ENCODE measurements at places on chromosomes 2 and 18. TPM values are rescaled to one million over a fixed set of nuclear protein-coding genes. Genes with fewer than 3 reads are reported as not detected.

- H3K36me3 ChIP-seq = peaks cover 3% of the 10 kb centered on the region
- H3K27ac ChIP-seq = peak overlapping the region; percentile 90
- peak; percentile 92 for DNase-seq
- peak overlapping the region; percentile 59 for H3K4me3 ChIP-seq
Observed at GRCh38 chr2:62313449-62314227, 117.7 kb downstream of the B3GNT2 start.

DNA sequence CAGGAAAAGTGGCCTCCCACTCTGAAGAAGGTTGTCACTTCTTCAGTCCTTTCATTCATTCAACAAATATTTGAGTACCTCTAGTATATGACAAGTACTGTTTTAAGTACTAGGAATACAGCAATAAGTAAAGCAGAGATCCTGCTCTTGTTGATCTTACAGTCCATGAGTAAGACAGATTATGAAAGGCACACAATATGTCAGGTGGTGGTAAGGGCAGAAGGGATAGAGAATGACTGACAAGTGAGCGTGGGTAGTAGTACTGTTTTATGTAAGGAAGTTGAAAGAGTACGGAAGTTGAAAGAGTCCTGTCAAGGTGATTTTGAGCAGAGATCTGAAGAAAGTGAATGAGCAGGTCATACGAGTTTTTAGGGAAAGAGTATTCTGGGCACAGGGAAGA lies 111.3 kb downstream of the GALNT1 start:
- H3K36me3 ChIP-seq = peaks cover 2% of the 10 kb centered on the region
- no peak overlapping the region for H3K27ac ChIP-seq
- H3K27me3 ChIP-seq = no peaks in the 10 kb centered on the region
- H3K4me3 ChIP-seq = no peak overlapping the region
- DNase-seq = no peak
- no peaks in the 10 kb centered on the region for H3K4me1 ChIP-seq

GRCh38 chr2:32810909-32811495 lies 135.8 kb upstream of the LTBP1 start:
- peaks cover 20% of the 10 kb centered on the region for H3K36me3 ChIP-seq
- H3K27ac ChIP-seq = no peak overlapping the region
- no peaks in the 10 kb centered on the region for H3K4me1 ChIP-seq
- no peak overlapping the region for H3K4me3 ChIP-seq
- no peaks in the 10 kb centered on the region for H3K27me3 ChIP-seq
- DNase-seq = no peak

DNA sequence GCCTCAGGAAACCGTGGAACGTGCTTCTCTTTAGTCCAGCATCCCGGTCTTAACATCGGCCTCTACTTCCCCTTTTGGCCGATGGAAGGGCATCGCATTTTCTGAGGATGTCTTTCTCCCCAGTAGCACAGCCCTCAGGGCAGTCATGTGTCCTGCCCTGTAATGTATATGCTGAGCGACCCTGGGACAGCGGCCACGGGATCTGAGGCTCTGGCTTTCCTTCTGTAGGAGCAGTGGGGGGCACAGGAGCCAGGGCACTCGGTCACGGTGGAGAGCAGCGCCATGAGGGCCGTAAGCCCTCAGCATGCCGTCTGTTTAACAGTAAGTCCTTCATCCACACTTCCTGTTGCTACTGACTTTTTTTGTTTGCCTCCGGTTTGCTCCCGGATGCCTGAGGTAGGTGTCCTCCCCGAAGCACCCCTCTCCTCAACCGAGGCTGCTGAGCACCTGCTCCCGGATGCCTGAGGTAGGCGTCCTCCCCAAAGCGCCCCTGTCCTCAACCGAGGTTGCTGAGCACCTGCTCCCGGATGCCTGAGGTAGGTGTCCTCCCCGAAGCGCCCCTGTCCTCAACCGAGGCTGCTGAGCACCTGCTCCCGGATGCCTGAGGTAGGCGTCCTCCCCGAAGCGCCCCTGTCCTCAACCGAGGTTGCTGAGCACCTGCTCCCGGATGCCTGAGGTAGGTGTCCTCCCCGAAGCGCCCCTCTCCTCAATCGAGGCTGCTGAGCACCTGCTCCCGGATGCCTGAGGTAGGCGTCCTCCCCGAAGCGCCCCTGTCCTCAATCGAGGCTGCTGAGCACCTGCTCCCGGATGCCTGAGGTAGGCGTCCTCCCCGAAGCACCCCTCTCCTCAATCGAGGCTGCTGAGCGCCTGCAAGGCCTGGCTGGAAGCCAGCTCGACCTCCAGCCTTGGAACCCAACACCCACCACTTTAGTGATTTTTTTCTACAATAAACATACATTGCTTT lies 169.3 kb downstream of the HDAC4 start:
- peak; percentile 42 for DNase-seq
- H3K36me3 ChIP-seq = peaks cover 10% of the 10 kb centered on the region
- peaks cover 33% of the 10 kb centered on the region for H3K4me1 ChIP-seq
- H3K27me3 ChIP-seq = no peaks in the 10 kb centered on the region
- H3K27ac ChIP-seq = peak overlapping the region; percentile 32

DNA sequence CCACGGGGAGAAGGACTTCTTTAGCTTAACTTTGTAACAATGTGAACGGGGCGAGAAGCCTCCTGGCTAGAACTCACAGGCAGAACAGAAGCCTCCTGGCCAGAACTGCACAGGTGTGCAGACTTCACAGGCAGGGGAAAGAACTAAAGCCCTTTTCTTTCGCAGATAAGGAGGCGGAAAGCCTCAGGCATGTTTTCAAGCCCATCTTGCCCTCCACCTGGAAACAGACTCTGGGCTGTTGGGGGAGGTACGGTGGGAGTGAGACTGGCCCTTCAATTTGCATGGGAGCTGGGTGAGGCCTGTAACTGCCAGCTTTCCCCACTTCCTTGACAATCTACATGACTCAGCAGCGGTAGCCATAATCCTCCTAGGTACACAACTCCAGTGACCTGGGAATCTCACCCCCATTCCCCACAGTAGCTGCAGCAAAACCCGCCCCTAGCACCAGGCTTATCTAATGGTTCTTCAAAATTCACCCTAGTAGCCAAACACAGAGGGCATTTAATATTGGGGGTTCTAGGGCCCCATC lies 22.9 kb upstream of the ABCA12 start:
- no peaks in the 10 kb centered on the region for H3K4me1 ChIP-seq
- H3K27ac ChIP-seq = no peak overlapping the region
- no peak overlapping the region for H3K4me3 ChIP-seq
- no peaks in the 10 kb centered on the region for H3K36me3 ChIP-seq

DNA sequence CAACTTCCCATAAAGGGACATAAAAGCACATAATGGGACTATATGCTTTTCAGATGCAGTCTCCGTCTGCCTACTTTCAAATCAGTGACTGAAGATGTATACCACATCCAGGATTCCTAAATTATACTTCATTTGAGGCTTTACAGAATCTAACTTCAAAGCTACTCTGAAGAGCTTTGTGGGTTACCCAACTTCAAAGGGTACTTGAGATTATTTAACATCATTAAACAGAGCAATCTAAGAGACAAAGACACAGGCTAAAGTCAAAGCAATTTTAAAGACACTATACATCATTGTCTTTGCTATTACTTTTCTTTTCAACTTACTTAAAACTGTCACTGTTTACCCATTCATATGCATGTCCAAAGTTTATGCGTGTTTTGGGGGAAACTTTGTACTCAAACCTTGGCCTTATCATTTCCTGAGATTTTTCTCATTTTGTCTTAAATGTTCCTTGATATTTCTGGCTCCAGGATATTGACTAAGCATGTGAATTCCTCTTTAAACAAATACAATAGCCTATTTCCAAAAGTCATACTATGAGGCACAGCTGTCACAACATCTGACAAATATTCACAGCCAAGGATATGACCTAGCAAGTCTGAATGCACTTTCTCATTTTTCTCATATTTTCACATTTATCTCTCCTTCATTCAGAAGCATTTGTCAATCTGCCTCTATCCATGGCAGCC lies 1985.1 kb upstream of the PIK3C3 start:
- no peak overlapping the region for H3K27ac ChIP-seq
- H3K36me3 ChIP-seq = no peaks in the 10 kb centered on the region
- no peaks in the 10 kb centered on the region for H3K4me1 ChIP-seq
- no peaks in the 10 kb centered on the region for H3K27me3 ChIP-seq
- no peak overlapping the region for H3K4me3 ChIP-seq

Gene EPB41L5
- 1.9 TPM for total RNA-seq

Gene NCL
- 820 TPM for total RNA-seq

DNA sequence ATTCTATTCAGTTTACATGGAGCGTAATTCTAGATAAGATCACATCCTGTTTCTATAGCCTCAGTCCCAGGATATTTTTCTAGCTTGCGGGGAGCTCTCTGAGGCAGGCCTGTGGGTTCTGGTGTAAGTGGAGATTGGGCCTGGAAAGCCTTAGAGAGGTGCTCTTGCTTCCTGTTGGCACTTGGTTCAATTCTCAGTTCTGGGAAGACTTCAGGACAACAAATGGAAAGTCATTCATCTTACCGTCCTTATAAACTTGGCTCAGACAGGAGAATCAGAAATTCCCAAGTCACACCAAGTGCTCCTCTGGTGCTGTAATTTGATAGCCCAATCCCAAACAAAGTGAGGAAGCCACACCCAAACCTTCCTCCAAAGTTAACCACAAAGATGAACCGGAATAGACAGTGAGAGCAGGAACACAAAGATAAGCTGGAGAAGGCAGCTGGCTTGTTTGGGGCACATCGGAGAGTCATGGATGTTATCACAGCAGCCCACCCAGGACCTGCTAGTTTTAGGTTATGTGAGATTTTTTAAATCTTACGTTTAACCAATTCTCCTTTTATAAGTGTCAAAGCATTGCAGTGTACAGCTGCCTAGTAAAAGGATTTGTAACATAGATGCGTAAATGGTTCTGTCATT lies 144.3 kb upstream of the MAP3K20 start:
- H3K27ac ChIP-seq = no peak overlapping the region
- H3K27me3 ChIP-seq = peaks cover 31% of the 10 kb centered on the region
- no peak for DNase-seq
- H3K4me1 ChIP-seq = peaks cover 1% of the 10 kb centered on the region

DNA sequence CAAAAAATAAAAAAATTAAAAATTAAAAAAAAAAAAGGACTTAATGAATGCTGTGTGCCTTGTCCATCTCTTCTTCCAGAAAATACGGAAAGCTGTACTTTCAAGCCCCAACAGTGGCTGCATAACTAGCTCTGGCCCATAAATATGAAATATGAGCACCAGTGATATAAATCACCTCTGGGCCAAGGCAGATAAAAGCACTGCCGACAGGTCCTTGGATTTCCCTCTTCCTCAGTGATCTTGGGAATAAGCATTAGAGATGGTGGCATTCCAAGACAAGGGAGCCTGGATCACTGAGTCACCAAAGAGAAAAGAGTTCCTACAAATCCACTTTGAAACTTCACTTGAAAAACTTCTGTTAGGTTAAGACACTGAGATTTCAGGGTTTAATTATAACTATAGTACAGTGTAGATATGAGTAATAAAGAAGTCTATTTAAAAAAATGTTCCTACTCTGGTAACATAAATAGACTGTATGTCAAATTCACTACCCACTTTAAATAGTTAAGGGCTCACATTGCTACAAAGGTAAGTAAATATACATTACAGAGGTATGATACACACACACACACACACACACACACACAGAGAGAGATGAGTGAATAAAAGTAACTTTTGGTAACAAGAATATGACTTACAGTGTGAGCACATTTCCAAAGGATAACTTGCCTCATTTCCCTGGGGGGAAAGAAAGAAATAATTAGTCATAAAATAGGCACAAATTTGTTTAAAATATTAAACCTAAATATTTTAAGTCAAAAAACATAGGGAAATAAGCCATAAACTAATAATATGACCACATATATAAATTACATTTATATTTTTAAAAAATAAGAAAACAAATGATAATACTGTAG lies 35.6 kb downstream of the PPP3R1 start:
- no peak overlapping the region for H3K4me3 ChIP-seq
- peaks cover 50% of the 10 kb centered on the region for H3K36me3 ChIP-seq
- no peak for DNase-seq
- peak overlapping the region; percentile 9 for H3K27ac ChIP-seq
- H3K27me3 ChIP-seq = no peaks in the 10 kb centered on the region

DNA sequence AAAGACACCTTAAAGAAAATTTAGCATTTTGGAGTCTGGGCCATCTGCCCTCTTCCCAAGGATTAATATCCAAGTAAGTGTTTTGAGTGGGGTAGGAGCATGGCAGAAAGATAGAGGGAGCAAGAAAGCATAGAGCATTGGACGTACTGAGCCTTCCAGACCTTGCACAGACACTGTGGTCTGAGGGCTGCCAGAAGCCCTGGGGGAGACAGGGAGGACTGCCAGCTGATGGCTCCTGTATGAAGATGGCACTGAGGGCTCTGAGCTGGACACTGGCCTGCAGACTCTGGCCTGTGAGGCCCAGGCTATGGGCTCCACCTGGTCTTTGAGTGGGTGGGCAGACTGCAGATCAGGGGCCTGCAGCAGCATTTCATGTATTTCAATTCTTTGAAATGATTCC lies 2.9 kb upstream of the PKDCC start:
- H3K36me3 ChIP-seq = no peaks in the 10 kb centered on the region
- no peak overlapping the region for H3K4me3 ChIP-seq
- no peak for DNase-seq
- H3K27ac ChIP-seq = no peak overlapping the region
- peaks cover 66% of the 10 kb centered on the region for H3K27me3 ChIP-seq

GRCh38 chr2:52698408-52698807 lies 1069.2 kb upstream of the CHAC2 start:
- no peak overlapping the region for H3K4me3 ChIP-seq
- DNase-seq = no peak
- H3K27me3 ChIP-seq = no peaks in the 10 kb centered on the region
- H3K4me1 ChIP-seq = peaks cover 3% of the 10 kb centered on the region
- no peak overlapping the region for H3K27ac ChIP-seq

Gene BUB1
- 153 TPM for total RNA-seq

Gene DLX1
- total RNA-seq = not detected

- H3K27me3 ChIP-seq = no peaks in the 10 kb centered on the region
- no peaks in the 10 kb centered on the region for H3K36me3 ChIP-seq
- DNase-seq = no peak
- H3K4me1 ChIP-seq = no peaks in the 10 kb centered on the region
- no peak overlapping the region for H3K4me3 ChIP-seq
Observed at GRCh38 chr2:31270131-31270530, 36.2 kb downstream of the EHD3 start.

- H3K36me3 ChIP-seq = no peaks in the 10 kb centered on the region
- no peaks in the 10 kb centered on the region for H3K4me1 ChIP-seq
- no peak for DNase-seq
- no peaks in the 10 kb centered on the region for H3K27me3 ChIP-seq
Observed at GRCh38 chr2:213834746-213835145, 550.5 kb downstream of the SPAG16 start.

Gene CHAC2
- 13.3 TPM for total RNA-seq

- no peak overlapping the region for H3K4me3 ChIP-seq
- no peaks in the 10 kb centered on the region for H3K4me1 ChIP-seq
- no peak overlapping the region for H3K27ac ChIP-seq
- no peaks in the 10 kb centered on the region for H3K36me3 ChIP-seq
- no peak for DNase-seq
Observed at GRCh38 chr2:569681-570080, 107.5 kb downstream of the TMEM18 start.

DNA sequence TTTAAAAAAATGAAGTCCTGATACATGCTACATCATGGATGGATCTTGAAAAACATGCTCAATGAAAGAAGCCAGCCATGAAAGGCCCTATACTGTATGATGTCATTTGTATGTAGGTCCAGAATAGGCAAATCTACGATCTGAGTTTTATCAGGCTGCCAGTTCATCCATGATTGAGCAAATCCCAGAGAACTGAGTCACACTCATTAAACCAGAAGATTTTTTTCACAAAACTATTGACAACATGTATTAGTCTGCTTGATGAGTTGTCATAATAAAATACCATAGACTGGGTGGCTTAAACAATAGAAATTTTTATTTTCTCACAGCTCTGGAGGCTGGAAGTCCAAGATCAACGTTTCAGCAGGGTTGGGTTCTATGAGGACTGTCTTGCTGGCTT lies 130.7 kb downstream of the MREG start:
- no peak overlapping the region for H3K27ac ChIP-seq
- no peak overlapping the region for H3K4me3 ChIP-seq
- H3K27me3 ChIP-seq = peaks cover 40% of the 10 kb centered on the region
- no peak for DNase-seq
- H3K36me3 ChIP-seq = no peaks in the 10 kb centered on the region
- no peaks in the 10 kb centered on the region for H3K4me1 ChIP-seq
